ENCODE measurements at places on chromosomes 4 and X.
A peak's percentile ranks its signal among the peaks of the same experiment; 100 is the strongest.

DNA sequence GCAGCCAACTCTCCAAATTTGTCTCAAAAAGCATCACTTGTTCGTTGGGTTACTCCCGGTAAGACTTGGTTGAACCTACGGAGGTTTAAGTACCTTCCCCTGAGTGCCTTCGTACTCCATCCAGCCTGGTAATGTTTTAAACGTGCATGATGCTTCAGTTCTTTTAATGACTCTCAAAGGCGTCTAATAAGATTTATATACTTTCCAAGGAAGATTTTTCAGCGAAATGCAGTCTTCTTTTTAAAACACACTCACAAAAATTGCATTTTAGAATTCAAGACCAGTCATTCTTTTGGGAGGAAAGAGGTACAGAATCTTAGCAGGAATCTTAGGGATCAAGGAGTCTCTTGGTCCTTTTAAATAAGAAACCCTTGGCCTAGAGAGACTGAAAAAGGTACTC is 430 bp upstream of the TRPC3 start:
- DNase-seq: no peak

GRCh38 chr4:2598511-2599303 is 62.3 kb downstream of the FAM193A start:
- no peak for DNase-seq

DNA sequence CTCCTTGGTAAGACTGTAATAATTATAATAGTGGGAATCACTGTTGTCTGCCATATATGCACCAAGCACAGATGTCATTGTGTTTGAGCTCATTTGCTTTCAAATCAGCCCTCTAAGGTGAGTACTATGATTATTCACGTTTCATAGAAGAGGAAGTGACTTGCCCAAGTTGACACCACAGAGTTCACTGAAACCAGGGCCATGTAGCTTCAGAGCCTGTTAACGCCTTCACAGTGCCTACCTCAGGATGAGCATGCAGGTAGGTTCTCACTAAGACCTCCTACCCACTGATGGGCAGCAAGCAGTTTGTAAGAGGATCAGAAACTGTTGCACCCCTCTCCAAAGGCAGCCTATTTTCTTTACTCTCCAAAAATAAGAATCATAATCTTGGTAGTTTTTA is 27.4 kb downstream of the TMPRSS11A start:
- DNase-seq: no peak

- DNase-seq: peak; percentile 11
These were observed 126.1 kb downstream of the INPP4B start for GRCh38 chr4:142719854-142720541.

GRCh38 chr4:24980064-24980690 is 50.6 kb downstream of the LGI2 start:
- peak; percentile 50 for DNase-seq

- peak; percentile 46 for DNase-seq
These were observed 97.5 kb upstream of the ZNF518B start for GRCh38 chr4:10554694-10555093.

DNA sequence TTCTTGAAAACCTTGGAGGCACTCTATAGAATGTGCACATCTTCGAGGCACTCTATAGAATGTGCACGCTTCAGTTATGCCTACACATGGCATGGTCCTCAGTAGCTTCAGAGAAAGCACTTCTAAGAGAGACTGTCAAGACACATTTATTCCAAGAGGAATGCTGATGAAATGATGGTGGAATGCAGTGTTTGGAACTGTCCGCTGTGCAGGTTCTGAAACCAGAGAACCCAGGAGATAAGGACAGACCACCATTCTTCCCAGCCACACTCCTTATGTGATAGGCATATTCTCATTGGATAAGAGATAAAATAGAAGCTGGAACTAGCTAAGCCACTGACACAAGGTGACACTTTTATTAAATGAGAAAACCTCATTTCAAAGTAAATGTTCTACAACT is 263.3 kb downstream of the NLGN4X start:
- DNase-seq: no peak

- DNase-seq: no peak
These were observed 39.5 kb downstream of the WDR1 start for GRCh38 chr4:10077076-10077475.

DNA sequence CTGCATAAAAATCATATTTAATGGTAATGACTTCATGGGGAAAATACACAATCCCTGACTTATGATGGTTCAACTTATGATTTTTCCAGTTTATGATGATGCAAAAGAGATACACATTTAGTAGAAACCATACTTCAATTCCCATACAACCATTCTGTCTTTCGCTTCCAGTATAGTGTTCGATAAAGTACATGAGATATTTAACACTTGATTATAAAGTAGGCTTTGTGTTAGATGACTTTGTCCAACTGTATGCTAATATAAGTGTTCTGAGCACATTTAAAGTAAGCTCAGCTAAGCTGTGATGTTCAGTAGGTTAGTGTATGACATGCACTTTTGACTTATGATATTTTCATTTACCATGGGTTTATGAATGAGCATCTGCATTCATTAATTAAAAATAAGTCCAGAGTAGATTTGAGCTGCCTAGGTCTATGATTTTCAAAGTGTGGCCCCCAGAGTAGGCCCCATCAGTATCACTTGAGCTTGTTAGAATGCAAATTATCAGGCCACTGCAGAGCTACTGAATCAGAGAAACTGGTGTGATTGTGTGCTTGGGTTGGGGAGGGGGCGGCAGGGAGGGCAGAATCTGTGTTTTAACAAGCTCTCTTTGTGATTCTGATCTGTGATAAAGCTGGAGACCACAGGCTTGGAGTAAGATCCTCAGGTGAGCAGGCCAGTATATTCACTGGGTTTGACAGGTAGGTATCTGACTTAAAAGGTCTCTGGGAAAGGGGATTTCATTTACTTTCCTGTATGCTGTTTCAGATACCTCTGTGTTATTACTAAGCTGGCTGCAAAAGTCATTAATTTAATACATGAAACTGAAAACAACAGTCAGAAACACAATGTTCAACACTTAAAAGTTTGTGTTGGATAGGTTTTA is 8.4 kb downstream of the ATP10D start:
- DNase-seq: no peak

- peak; percentile 56 for DNase-seq
These were observed 26.8 kb upstream of the GRXCR1 start for GRCh38 chr4:42865572-42866189.

GRCh38 chr4:184099535-184099966 is 118.1 kb downstream of the ENPP6 start:
- DNase-seq: no peak

- no peak for DNase-seq
These were observed 44.8 kb downstream of the RELL1 start for GRCh38 chr4:37641352-37641751.

All from stimulated activated CD4-positive, alpha-beta T cell treated with anti-CD3 and anti-CD28 coated beads, Interleukin-4, amount 100 ng/mL, for 24 hours (primary cell).